ENCODE measurements at places on chromosomes 2 and 18.

GRCh38 chr2:10241641-10242430 lies 60.9 kb upstream of the HPCAL1 start:
- no peak for DNase-seq

GRCh38 chr2:106075048-106075447 lies 119.1 kb downstream of the UXS1 start:
- DNase-seq: no peak

DNA sequence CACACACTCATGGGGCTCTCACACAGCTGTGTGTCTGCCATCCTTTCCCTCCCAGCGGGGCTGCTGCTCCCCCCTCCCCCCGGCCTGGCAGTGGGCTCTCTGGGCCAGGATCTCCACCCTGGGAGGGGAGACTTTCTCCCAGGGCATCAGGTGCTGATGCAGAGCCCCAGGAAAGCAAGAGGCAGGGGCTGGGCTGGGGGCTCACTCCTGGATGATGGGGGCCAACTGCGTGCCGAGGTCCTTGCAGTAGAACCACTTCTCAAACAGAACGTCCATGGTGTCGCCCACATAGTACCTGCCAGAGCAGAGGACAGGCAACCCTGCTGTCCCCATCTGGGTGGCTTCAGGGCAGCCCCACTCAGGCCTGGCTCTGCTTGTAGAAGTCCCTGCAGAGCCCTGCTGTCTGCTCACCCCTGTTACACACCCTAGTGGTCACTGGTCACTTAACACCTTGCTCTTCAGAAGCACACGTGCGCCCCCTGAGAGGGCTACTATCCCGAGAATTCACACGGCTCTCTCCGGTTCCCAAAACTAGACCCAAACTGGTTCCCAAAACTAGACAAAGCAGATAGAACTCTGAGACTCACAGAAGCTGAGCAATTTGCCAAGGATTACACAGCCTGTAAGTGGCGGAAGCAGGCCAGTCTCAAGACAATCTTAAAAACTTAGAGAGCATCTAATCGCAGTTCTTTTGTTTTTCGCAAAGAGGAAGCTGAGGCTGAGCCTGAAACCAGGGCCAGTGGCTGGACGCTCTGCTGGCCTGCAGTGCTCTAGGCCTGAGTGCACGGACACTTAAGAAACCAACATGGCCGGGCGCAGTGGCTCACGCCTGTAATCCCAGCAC lies 6.6 kb upstream of the OXER1 start:
- no peak for DNase-seq

DNA sequence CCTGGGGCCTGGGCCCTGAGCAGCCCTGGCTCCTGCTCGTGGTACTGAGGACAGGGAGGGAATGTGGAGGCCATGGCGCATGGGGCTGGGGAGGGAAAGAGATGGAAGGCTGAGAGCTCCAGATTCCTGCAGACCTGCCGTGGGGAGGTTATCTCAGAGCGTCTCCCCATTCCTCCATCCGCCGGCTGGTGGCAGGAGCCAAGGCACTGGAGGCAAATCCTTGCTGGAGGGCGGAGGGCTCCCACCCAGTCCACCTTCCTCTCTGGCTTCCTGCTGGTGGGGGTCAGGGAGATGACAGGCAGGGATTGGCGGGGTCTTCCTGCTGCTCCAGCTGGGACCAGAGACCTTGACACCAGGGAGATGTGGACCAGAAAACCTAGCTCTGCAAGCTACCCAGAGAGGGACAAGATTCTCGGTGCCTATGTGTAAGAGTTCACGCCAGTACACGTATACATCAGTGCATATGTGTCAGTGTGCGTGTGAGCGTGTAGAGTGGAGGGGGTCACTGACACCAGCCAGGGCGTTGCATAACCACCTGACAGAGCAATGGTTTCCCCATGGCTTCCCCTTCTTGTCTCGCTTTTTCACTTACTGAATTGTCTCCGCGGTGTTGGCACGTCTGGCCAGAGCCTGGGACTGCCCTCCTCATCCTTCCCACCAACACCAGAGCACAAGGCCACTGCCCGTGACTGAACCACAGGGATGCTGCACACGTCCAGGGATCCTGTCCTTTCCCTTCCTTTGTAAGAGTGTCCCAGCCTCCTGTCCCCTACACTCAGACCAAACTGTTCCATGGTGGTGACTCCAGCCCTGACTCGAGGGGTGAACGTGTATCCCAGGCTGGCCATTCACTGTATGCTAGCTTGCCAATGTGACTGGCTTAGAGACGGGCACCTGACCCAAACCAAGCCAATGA lies 15.8 kb upstream of the SEMA4C start:
- no peak for DNase-seq

DNA sequence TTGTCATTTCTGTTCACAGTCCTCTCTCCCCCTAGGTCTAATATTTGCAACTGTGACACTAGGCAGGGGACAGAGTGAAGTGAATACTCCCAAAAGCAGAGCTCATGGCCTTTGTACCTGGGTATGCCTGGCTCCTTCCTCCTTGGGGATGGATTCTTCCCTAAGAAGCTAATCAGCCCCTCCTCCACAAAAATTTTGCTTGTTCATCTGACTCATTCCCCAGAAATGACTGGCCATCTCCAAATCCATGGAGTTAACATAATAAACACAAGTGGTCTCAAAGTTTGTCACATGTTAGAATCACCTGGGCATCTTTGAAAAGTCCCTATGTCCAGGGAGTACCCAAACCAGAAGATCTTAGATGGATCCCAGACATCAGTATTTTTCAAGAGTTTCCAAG lies 65.3 kb downstream of the SUCLG1 start:
- DNase-seq: no peak

DNA sequence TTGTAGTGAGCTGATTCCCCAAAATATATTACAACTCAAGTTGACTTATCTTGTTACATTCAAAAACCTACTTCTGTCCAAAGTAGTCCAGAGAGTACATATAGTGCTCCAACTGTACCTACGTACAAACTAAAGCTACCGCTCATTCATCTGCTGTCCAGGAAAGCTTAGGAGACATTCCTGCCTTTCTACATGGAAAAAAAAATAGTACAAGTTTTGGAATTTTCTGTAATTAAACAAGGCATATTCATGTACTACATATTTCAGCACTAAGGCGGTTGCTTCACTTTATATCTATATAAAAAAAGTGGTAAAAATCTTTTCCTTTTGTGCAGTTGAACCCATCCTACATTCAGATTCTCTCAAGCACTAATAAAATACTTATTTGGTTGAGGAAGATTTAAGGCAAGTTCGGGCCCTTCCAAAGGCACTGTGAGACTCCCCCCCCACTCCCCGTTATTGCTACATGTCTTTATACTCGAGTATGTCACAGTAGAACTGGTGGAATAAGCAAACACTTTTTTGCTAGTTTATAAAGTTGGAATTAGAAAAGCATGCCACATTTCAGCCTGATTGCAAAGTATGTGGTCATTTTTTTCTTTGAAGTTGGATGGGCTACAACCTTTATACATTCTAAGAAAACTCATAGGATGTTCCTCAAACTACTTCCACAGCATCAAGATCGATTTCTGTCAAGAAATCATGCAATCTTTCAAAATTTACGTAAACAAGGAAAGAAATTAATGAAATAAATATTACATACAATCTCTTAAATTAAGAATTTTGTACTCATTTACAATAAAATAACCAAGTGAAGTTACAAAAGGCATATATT lies 3.7 kb downstream of the ZFP36L2 start:
- DNase-seq: no peak

GRCh38 chr2:174322746-174323145 lies 12.0 kb upstream of the SP9 start:
- no peak for DNase-seq

GRCh38 chr18:11883153-11883552 lies 25.0 kb downstream of the MPPE1 start:
- DNase-seq: no peak

DNA sequence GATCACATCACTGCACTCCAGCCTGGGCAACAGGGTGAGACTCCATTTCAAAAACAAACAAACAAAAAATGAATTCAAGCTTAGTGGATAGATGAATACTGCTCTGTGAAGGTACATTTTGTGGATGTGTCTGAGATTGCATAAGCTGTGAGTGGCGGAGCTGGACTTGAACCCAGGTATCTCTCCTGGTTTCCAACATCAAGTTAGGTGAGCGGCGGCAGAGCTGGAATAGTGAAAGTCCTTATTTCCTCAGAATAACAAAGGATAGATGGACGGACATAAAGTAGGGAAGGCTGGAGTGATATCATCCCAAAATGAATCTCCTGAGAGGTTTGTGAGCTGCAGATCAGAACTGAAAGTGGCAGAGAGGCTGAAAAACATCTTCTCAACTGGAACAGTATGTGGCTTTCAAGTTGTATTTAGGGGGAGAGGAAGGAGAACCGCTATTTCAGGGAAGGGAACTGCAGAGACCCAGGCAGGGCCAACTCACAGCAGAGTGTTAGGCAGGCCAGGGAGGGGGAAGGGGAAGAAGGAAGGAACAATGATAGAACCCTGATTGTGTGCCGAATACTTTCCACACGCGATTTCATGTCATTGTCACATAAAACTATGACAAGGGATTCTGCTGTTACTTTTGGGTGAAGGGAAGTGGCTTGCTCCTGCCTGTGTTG lies 106.2 kb downstream of the LPIN1 start:
- DNase-seq: no peak

DNA sequence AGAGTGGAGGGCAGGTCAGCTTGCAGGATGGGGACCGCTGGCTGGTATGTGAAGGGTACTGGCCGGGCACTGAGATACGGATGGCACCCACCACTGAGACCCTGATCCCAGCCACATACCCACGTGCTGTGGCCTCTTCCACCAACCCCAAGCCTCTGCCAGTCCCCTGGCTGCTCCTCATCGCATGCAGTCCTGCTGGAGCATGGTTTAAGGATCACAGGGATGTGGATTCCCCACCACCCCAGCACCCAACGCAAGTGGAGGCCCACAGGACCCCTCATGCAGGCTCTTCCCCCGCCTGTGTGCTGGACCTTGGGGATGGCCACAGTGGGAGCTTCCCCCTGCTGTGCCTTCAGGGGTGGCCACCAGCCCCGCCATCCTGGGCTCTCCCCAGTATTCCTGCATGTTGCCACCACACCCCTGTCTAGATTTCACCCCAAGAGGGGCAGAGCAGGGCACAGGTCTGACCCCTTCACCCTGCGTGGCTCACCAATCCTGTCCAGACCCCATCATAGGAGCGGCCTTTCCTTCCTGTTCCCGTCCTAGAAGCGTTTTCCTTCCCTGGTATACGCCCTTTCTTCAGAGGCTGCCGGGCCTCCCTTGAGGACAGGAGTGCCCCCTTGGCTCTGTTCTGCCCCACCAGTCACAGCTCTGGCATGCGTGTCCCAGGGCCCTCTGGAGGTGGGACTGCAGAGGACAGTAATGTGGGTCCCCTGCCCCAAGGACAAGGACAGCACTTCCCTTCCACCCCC lies 18.3 kb downstream of the MLPH start:
- DNase-seq: no peak

All from stimulated activated CD4-positive, alpha-beta T cell treated with anti-CD3 and anti-CD28 coated beads, Interleukin-2, amount 100 ng/mL, for 24 hours (primary cell).